ENCODE measurements at places on chromosomes 2 and 18.

DNA sequence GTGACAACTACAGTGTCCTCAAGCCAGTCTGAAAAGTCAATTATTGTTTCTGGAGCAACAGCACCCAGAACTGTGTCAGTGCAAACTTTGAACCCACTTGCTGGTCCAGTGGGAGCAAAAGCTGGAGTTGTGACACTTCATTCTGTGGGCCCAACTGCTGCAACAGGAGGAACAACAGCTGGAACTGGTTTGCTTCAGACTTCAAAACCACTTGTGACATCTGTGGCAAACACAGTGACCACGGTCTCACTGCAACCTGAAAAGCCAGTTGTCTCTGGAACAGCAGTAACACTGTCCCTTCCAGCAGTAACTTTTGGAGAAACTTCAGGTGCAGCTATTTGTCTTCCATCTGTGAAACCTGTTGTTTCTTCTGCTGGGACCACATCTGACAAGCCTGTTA, 59.8 kb downstream of the TAF4B start:
- no peak for DNase-seq

GRCh38 chr2:124320051-124320688, 295.1 kb downstream of the CNTNAP5 start:
- no peak for DNase-seq

- DNase-seq: no peak
These were observed 265.1 kb downstream of the RIT2 start for GRCh38 chr18:42850174-42851083.

DNA sequence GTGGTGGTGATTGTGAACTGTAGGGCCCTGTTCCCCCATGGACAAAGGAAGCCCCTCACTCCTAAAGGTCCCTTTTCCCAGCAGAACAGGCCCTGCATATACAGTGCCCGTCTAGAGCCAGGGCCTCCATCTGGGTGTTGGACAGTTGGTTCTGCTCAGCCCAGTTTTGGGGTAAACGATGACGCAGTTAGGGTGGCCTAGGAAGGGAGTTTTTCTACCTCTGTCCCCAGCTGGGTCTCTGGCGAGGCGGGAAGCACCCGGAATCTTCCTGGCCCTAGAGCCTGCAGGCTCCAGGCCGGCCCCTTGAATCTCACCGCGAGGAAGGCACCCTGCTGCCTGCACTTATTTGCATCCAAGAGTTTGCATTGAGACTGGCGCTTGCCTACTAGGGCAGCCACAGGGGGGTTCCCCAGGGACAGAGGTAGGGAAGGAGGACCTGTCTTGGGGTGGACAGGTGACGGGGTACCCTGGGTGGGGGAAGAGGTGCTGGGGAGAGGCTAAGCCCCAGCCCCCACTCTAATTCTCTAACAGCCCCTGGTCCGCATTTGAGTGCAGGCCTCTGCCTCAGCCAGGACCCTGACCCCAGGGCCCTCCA, 529 bp upstream of the MTA3 start:
- peak; percentile 19 for DNase-seq

- no peak for DNase-seq
These were observed 147.8 kb downstream of the FTCDNL1 start for GRCh38 chr2:199703199-199703598.

GRCh38 chr2:70367722-70368323, 66.0 kb upstream of the FAM136A start:
- peak; percentile 44 for DNase-seq

GRCh38 chr2:233853883-233854240, 473 bp downstream of the HJURP start:
- DNase-seq: no peak

GRCh38 chr2:151359768-151360461, 2.5 kb downstream of the TNFAIP6 start:
- no peak for DNase-seq

DNA sequence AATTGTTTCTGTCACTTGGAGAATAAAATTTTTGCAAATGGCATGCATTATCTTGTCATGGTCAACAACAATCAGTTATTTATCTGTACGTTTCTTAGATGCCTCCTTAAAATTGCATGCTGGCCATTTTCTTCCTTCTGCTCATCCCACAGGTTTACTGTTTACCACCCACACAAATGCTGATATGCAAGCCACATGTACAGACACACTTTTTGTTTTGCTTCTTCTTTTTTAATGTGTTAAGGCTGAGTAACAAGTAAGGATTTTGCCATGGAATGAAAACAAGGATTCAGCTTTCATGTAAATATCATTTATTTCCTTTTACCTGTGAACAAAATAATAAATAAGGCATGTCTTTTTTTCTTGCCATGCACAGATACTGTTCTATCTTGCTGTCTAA, 1077.1 kb upstream of the ZEB2 start:
- DNase-seq: no peak

DNA sequence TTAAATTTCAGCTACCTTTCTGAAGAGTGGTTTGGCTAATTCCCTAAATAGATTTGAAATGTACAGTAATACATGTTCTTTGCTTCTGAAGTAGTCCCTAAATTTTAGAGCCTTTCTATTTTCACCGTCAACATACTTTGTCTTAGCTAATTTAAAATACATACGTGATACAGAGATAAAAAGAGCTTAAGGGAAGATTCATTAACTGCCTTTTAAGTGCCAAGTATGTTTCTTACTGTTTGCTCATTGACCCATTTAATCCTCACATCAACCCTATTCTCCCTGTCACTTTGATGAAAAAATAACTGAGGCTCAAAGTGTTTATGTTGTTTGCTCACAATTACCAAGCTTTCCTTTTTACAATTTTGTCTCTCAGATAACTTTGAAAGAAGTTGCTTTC, 118.6 kb upstream of the CDH7 start:
- no peak for DNase-seq

DNA sequence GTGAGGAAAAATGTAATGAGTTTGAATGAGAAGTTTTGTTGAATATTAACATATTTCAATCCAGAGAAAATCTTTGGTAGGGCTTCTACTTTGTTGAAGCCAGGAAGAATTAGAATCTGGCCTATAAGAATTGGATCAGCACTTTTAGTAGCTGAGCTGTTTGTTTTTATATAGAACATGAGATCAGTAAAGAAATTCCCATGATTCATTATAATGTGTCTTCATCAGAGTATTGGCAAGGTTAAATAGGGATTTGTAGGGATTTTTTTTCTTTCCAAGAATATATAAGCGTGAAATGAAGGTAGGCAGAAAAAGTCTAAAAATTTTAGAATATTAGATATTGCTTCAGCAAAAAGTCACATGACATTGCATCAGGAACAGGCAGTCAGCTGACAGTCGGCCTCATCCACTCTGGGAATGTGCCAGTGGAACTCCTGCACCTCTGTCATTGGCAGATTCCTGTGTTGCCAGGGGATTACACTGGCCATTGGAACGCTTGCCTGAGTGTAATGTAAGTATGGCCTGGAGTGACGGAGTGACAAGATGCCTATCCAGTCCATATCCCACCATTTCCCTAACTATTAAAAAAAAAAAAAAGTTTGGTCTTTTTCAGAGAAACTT, 60.6 kb downstream of the SERTAD2 start:
- no peak for DNase-seq

- DNase-seq: no peak
These were observed 880.8 kb upstream of the CDH2 start for GRCh38 chr18:29057703-29058102.

DNA sequence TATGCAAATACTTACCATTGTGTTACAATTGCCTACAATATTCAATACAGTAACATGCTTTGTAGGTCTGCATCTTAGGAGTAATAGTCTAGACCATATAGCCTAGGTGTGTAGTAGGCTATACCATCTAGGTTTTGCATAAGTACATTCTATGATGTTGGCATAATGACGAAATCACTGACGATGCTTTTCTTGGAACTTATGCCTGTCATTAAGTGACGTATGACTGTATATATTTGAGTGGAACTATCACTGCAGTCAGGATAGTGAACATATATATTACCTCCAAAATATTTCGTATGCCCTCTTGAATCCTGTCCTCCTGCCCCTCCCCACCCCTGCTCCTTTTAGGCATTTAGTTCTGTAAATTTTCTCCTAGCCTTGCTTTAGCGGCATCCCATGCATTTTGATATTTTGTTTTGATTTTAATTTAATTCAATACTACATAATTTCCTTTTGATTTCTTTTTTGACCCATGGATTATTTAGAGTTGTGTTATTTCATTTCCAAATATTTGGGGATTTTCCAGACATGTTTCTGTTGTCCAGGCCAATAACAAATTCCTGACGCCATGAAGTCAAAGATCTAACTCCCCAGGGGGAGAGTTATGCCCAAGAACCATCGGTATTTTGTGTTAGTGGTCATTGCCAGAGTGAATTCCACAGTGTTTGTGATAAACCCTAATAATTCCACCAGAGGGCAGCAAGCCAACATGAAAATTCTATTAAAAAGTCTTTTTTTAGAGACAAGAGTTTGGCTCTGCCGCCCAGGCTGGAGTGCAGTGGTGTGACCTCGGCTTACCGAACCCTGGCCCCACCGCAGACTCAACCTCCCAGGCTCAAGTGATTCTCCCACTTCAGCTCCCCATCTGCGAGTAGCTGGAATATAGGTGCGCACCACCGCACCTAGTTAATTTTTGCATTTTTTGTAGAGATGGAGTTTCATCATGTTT, 24.2 kb upstream of the CASP8 start:
- DNase-seq: peak; percentile 82

DNA sequence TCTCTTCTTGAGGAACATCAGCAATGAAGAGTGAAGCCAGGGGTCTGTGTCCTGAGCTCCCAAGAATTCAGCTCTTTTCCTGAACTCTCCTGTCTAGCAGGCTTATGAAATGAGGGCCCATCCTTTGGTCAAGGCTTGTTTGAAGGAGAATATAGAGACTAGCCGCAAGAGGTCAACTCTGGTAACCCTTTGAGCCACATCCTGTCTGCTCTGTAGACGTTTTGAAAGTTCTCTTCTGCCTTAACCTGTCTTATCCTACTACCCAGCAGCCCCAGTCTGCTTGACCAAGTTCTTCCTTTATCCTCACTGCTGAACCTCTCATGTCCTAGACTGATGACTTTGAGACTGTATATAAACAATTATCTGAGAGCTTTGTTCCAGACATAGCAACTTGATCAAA, 5.4 kb downstream of the SEMA4F start:
- peak; percentile 38 for DNase-seq

- DNase-seq: peak; percentile 85
These were observed 879.8 kb upstream of the PIK3C3 start for GRCh38 chr18:41075212-41075611.

DNA sequence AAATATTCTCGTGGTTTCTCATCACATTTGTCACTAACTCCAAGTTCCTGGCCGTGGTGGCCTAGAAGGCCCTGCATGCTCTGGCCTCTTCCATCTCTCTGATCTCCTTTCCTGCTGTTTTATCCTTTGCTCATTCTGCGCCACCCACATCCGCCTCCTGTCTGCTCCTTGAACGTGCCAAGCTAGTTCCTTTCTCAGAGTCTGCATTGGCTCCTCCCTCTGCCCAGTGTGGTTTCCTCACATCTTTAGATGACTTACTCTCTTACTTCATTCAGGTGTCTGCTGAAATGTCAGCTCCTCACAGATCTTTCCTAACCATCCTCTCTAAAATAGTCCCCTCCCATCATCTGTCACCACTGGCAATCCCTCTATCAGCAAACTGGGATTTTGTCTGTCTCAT, 158.6 kb upstream of the RBMS1 start:
- DNase-seq: peak; percentile 28

- peak; percentile 56 for DNase-seq
These were observed 27.2 kb downstream of the TBC1D8 start for GRCh38 chr2:101123795-101124471.

- no peak for DNase-seq
These were observed 31.1 kb downstream of the TOGARAM2 start for GRCh38 chr2:29012211-29012681.

GRCh38 chr2:215724146-215724545, 288.3 kb upstream of the FN1 start:
- peak; percentile 34 for DNase-seq

- no peak for DNase-seq
These were observed 115.5 kb upstream of the RAB27B start for GRCh38 chr18:54712758-54713157.

DNA sequence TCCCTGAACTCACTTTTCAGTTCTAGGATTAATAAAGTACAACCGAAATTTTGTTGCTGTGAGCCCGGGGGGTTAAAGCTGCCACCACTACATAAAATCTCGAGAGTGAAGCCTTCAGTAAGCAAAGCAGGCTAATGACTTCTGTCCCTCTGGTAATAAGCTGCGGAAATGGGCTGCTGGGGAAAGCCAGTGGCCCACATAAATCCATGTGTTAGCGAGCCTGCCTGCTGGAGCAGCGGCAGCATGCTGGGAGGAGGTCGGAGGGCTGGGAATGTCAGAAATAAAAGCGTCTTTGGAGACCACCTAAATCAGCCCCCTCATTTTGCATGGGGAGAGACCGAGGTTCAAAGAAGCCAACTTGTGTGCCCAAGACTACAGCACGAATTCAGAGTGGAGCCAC, 371.7 kb downstream of the TNS1 start:
- DNase-seq: no peak

GRCh38 chr2:45267062-45267792, 258.0 kb upstream of the SIX2 start:
- no peak for DNase-seq

- DNase-seq: no peak
These were observed 757.8 kb downstream of the TRIB2 start for GRCh38 chr2:13474538-13474937.

GRCh38 chr2:177405029-177405692, 12.6 kb downstream of the AGPS start:
- no peak for DNase-seq

DNA sequence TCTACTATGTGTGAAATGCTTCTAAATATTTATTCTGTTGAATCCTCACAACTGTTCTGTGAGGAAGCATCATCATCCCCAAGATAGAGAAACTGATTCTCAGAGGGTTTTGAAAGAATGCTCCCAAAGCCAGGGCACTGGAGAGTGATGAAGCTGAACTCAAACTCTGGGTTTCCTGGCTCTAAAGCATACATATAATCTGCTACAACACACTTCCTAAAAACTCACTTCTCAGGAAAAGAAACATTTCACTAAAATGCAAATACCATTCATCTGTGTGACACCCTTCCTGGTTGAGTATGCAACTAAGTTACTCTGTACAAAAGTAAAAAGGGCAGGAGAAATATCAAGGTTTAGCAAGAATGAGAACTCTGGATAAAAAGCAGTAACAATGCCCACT, 58.6 kb downstream of the GRB14 start:
- no peak for DNase-seq

Measured in EH (cell line).